ENCODE measurements at places on chromosomes 4 and X.

DNA sequence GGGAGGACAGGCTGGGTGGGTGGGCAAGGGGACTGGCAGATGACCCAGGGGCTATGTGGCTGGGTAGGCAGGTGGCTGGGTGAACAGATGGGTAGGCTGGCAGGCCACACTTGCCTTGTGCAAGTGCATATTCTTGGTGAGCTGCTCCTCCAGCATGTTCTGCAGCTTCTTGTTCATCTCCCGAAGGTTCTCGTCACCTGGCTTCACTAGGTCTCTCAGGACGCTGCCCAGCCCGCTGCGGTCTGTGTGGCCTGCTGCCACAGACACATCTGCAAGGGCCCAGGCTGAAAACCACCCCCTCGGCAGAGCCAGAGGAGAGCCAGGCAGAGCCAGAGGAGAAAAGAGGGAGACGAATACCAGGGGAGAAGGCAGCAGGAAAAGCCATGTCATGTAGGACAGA is 3.4 kb upstream of the KCND1 start:
- no peak for DNase-seq

DNA sequence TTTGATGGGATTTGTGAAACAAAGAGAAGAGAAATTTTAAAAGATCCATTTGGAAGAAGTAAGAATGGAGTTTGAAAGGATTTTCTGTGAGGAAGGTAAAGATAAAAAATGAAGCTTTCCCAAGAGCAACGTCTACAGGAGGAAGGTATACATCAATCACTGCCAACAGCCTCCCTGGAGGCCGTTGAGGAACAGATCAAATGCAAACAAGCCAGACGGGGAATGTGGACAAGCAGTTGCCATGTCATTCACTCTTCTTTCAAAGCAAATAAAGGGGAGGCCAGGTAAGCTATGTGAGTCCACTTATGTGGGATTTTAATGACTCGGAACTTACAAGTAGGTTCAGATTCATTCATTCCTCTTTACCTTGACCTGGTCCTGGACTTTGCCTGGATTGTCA is 1020.5 kb upstream of the AGA start:
- DNase-seq, result no peak

DNA sequence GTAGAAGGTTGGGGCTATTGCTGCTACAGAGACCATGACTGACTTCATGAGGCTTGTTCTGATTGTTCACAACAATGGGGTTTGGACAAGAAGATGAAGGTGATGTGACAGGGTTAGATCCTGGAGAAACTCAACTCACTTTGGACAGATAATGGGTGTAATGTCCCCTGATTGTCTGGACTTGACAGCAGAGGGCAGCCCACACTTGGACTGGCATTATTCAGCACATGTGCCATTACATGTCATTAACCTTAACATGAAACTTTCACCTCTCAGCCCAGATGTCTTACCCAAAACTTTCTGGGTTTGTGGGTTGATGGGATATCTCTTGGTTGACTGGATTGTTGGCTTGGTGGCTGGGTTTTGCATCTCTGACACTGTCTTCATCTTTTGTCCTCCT is 101.5 kb downstream of the MXRA5 start:
- DNase-seq, result no peak

DNA sequence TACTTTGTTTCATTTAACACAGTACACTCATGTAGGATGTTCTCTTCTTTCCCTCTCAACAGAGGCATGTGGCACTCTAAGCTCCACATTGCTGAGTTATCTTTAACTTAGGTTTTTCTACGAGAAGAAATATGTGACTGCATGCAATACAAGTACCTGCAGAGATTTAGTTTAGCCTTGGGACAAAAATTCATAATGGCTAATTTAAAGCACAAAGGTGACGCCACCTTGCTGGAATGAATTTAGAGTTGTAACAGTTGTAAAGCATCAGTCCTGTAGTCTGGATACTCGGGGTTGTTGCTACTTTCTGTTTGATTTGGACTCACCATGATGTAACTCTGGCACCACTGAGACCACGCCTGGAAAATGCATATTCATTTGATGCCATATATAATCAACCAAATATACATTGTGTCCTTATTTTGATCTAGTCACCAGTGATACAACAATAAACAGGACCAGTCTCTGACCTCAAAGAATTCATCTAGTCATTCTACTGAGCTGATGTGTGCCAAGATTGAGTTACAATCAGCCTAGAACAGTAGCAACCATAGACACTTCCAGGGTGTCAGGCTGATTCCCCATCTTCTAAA is 451.0 kb upstream of the ZFP42 start:
- no peak for DNase-seq

DNA sequence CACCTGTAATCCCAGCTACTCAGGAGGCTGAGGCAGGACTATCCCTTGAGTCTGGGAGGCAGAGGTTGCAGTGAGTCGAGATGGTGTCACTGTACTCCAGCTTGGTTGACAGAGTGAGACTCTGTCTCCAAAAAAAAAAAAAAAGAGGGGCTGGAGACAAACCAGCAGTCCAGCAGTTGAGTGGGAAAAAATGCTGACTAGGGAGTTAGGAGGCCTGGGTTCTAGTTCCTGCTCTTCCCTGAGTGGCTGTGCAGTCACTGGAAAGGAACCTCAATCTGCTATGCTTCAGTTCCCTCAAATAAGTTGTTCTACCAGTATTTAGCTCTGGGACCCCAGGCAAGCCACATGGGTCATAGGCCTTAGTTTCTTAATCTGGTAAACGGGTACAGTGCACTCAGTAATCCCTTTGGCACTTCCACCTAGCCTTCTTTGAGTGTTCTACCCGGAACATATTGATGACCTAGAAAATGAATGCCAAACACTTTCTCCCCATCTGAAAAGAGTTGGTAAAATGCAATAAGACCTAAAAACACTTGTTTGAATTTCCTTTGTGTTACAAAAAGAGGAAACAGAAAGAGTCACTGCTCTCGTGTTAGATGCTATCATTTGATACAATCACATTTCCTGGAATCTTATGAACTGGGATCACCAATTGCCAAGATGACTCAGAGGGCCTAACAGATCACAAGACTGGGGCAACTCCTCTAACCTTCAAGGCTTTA is 99.3 kb upstream of the EGFL6 start:
- no peak for DNase-seq

DNA sequence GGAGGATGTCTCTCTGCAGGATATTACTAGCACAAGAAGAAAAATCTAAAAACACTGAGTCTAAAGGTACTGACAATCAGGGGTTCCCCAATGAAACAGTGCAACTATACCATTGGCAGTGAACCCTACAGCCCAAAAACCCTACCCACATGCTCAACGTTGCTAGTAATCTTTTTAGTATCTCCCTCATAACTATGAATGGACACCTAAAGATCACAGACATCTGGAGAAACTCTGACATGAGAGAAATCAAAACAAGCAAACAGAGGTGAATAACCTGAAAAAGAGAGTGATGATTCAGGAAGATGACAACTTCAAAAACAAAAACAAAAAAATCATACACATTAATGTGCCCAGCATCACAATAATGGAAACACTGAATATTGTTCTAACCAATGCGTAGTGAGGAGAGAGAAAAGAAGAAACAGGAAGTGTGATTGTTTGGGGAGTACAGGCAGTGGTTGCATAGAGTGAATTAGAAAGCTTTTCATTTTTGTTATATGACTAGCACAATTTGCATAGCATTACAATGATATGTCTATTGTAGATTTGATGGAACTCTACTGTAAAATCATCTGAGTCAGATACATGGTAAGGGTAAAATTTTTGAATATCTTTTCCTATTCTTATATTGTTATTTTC is 78.9 kb upstream of the FMR1 start:
- DNase-seq, result no peak

DNA sequence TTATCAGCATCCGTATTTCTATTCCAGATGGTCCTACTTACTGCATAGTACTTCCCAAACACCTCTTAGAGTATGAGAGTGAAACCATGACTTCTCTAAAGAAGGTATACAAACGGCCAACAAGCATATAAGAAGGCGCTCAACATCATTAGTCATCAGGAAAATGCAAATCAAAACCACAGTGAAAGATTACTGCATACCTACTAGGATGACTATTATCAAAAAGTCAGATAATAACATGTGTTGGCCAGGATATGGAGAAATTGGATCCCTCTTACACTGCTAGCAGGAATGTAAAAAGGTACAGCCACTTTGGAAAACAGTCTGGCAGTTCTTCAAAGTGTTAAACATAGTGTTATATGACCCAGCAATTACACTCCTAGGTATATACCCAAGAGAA is 215.3 kb upstream of the CXorf66 start:
- no peak for DNase-seq

DNA sequence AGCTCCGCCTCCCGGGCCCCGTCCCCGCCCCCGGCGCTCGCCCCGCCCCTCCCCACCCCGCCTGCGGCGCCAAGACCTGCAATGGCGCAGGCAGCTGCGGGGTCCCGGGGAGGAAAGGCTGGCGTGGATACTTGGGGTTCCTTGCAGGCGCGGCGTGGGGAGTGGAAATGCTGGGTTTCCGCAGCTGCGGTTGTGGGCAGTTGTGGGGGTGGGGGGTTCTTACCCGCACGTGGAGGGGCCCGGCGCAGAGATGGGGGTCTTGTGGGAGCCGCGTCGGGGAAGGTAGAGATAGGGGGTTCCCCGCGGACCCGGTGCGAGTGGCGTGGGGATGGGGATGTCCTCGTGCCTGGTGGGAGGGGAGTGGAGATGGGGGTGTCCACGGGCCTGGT is 680 bp upstream of the ASMTL start:
- no peak for DNase-seq

GRCh38 chrX:10755439-10756334 is 135.3 kb upstream of the MID1 start:
- no peak for DNase-seq

DNA sequence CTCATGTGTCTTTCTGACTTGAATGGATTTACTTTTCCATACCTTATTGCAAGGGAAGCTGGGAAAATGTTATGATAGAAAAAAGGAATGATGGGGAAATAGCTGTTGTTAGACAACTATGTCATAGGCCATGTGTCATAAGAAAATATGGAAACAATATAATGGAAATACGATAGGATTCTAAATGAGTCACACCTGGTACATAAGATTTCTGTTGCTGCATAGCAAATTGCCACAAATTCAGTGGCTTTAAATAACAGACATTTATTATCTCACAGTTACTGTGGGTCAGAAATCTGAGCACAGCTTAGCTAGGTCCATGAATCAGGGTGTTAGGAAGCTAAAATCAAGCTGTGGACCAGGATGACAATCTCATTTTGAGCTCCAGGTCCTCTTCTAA is 44.6 kb upstream of the ANKRD50 start:
- no peak for DNase-seq

DNA sequence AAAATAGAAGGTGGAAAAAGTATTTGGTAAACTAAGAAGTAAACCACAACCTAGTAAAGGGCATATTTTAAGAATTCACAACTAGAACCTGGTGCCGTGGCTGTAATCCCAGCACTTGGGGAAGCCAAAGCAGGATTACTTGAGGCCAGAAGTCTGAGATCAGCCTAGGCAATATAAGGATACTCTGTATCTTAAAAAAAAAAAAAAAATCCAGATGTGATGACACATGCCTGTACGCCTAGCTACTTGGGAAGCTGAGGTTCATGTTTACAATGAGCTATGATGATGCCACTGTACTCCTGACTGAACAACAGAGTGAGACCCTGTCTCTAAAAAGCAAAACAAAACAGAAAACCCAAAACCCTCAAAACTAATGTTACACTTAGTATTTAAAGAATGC is 294.9 kb upstream of the ZCCHC13 start:
- DNase-seq, result no peak

DNA sequence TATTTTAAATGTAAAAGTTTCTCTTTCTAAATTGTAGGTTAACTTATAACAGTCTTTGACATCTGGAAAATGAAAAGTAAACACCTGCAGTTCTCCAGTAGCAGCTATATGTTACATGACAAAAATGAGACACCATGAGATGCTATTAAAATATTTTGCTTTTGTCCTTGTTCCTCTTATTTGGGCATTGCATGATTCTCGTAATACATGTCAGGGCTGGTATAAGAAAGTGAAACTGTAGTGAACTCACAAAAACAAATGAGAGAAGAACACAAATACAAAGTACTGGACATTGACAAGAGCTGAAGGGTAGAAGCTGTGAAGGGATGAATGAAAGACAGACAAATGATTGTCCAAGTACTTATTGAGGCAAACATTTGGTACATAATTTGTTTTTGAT is 9.0 kb downstream of the GK2 start:
- no peak for DNase-seq

GRCh38 chr4:11436673-11437072 is 8.0 kb upstream of the HS3ST1 start:
- DNase-seq, result no peak

All from activated CD8-positive, alpha-beta memory T cell treated with anti-CD3 and anti-CD28 coated beads for 1 hour (primary cell).